ENCODE measurements at places on chromosomes 5 and 9. TPM values are rescaled to one million over a fixed set of nuclear protein-coding genes. Genes with fewer than 3 reads are reported as not detected.

Gene PCDHGA11
- 0.22 TPM for total RNA-seq

- DNase-seq = no peak
Observed at GRCh38 chr5:91875196-91875779, 492.2 kb upstream of the ARRDC3 start.

GRCh38 chr5:118311103-118311819 is 677.1 kb downstream of the DTWD2 start:
- no peak for DNase-seq

Gene PPP3R2
- total RNA-seq = not detected

Gene PCDHA1
- total RNA-seq = not detected

GRCh38 chr5:1463326-1464095 is 18.3 kb upstream of the SLC6A3 start:
- DNase-seq = no peak

GRCh38 chr5:173727839-173728778 is 111.7 kb upstream of the BOD1 start:
- DNase-seq = no peak

DNA sequence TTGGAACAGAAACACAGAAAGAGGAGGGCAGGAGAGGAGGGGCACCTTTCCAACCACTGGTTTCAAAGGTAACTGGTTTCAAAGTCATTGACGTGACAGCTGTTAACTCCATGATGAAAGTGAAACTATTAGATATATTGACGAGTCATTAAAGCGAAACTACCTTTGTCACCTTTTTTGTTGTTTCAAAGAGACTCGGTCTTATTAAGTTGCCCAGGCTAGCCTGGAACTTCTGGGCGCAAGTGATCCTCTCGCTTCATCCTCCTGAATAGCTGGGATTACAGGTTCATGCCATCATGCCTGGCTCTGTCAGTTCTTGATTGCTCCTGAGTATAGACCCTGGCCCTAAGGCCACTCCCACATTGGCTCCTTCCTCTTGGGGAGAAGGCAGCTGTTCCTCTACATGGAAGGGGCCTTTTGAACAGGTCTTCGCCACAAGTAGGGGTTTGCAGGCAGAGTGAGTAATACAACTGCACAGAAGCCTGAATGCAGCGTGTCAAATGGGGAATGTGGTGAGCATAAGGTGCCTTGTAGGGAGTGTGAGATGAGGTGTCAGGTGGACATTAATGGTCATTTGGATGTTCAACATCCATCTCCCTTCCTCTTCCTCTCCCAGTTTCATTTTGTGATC is 3.4 kb upstream of the F12 start:
- no peak for DNase-seq

DNA sequence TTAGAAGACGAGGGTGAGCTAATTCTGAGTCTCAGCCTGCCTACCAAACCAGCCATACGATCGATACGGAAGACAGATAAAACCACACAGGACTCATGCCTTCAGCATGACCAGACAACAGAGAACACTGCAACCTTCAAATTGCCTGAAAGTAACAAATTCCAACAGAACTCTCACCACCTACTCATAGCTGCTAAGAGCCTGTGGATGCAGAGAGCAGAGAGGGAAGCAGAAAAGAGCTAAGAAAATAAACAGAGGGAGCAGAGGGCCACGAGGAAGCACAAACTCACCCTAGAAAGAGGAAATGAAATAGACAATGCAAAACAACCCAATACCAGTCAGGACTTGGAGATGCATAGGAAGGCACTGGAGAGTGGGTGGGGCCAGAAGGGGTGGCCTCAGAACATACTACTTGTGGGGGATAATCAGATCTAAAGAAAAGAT is 86.7 kb upstream of the TAS2R1 start:
- DNase-seq = no peak

DNA sequence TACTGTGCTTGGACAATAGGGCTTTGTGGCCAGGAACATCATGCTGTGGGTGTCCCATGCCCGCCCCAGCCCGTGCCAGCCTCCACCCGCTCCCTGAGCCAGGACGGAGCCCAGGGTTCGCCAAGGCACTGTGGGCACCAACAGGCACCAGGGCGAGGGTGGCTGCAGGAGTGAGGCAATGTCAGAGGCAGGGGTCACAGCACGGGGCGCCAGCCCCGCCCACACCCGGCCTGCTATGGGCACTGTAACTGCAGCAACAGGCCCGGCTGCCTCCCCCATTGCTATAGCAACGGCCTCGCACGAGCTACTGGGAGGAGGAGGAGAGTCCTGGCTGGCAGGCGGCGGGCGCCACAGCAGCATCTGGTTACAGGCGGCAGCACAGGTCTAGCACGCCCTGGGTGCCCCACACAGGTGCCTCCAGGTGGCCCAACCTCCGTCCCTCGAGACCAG is 2.5 kb downstream of the ABCA2 start:
- no peak for DNase-seq

DNA sequence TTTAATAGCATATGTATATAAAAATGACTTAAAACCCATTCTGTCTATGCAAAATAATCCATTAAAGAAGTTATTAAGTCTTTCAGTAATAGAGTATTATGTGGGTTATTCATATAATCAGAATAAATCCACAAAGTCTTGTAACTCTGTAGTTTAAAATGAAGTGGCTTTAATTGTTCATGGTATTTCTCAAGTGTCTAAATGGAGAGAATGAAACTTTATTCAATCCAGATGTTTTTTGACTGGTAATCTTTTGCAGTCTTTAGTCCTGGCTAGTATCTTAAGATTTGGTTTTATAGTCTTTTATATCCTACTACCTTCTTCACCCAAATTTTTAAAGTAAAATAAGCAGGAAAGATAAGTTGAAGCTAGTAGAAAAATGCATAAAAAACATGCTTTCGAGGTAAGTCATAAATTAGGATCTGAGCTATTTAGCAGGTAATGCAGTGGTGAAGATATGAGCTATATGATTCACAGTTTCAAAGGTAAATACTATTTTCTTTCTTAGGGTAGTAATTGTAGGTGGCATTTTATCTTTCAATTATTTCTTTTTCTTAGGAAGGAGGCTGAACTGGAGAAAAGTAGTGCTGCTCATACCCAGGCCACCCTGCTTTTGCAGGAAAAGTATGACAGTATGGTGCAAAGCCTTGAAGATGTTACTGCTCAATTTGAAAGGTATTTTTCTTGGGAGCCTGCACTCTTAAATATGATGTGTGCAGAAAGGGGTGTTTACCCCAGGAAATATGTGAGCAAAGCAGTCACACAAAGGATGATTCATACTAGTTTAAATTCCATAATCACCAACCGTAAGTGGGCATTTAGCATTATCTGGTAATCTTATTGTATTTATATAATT is 17.9 kb downstream of the HMMR start:
- DNase-seq = no peak

GRCh38 chr9:31541721-31542281 is 842.6 kb upstream of the ACO1 start:
- no peak for DNase-seq

- no peak for DNase-seq
Observed at GRCh38 chr5:17992291-17992690, 358.0 kb downstream of the TAF11L14 start.

DNA sequence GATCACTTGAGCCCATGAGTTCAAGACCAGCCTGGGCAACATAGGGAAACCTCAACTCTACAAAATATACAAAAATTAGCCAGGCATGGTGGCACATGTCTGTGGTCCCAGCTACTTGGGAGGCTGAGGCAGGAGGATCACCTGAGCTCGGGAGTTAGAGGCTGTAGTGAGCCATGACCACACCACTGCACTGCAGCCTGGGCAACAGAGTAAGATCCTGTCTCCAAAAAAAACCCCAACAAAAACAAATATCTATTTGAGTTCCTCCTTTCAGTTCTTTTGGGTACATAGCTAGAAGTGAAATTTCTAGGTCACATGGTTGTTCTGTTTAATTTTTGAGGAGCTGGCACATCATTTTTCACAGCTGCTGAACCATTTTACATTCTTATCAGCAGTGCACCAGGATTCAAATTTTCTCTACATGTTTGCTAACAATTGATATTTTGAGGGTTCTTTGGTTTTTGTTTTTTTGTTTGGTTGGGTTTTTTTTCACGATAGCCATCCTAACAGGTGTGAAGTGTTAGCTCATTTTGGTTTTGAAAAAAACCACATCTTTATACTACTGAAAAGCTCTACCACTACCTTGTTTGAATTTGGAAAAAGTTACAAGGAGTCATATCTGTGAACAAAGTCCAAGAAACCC is 176.9 kb upstream of the SLC12A2 start:
- no peak for DNase-seq

GRCh38 chr5:133704411-133704810 is 92.1 kb upstream of the FSTL4 start:
- no peak for DNase-seq

Gene BNC2
- 0.32 TPM for total RNA-seq

DNA sequence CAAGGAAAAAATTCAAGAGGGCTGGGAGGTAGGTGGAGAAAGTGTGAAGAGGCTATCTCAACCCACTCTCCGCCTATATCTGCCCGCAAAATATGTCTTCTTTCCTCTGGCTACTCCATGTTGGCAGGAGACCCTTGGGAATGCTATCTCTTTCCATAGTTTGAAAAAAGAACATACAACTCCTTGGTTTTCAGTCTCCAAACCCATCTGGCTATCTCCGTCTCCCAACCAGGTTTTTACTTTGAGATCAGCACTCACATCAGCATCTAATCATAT is 109.9 kb upstream of the IFNE start:
- DNase-seq = no peak

GRCh38 chr5:122465031-122465577 is 153.1 kb downstream of the SNCAIP start:
- no peak for DNase-seq

Gene SHB
- 1.6 TPM for total RNA-seq

DNA sequence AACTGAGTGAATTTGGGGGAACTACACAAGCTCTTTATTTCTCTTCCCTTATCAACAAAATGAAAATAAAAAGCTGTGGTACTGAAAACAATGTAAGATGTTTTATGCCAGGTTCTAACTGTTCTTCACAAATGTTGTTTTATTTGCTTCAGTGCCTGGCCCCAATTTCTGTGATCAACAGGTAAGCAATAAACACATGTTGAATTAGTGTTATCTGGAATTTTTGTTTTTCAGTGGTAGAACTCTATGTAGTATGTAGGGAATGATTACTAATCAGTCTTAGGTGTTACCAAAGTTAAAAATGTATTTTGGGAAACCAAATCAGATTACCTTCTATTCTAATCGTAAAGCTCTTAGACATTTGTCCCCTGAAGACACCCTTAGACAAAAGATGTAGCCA is 7.5 kb upstream of the DPYSL3 start:
- DNase-seq = no peak

- no peak for DNase-seq
Observed at GRCh38 chr5:154644745-154645411, 110.3 kb upstream of the LARP1 start.
